Activated CD8-positive, alpha-beta T cell treated with anti-CD3 and anti-CD28 coated beads, Interleukin-2, amount 10 ng/mL, durations not matched to agents 7 days and 5 days (primary cell): ENCODE measurements at places on chromosomes 2 and 18. TPM values are rescaled to one million over a fixed set of nuclear protein-coding genes. Genes with fewer than 3 reads are reported as not detected.

DNA sequence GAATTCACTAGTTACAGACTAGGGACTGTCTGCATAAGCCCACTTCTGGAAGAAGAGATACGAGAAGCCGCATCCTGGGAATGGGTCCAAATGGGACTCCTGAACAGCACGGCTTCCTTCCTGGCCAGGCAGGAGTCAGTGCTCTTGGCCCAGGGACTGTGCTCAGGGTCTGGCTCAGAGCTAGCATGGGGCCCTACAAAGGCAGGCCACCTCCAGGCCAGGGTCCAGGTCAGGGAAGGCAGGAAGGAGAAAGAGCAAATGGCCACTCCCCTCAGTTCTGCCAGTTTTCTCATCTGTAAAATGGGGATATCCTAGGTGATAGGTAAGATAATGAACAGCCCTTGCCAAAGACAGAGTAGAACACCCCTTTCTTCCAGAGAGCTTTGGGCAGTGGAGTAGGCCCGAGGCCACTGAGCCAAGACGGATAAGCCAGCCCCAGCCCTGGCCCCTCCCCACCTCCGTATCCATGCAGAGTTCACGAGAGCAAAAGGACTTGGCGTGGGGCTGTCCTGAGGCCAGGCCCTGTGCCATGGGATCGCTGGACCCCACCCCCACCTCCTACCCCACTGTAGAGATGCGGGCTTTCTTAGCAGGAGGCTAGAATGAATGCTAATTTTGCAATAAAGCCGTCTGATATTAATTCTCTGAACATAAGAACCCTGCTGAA, 190.1 kb downstream of the MGAT5 start:
- H3K4me1 ChIP-seq = no peaks in the 10 kb centered on the region
- H3K27ac ChIP-seq = no peak overlapping the region
- DNase-seq = no peak
- no peaks in the 10 kb centered on the region for H3K27me3 ChIP-seq
- H3K36me3 ChIP-seq = no peaks in the 10 kb centered on the region

CCDC68 gene
- total RNA-seq = not detected

ICA1L gene
- total RNA-seq = 5.1 TPM

DNA sequence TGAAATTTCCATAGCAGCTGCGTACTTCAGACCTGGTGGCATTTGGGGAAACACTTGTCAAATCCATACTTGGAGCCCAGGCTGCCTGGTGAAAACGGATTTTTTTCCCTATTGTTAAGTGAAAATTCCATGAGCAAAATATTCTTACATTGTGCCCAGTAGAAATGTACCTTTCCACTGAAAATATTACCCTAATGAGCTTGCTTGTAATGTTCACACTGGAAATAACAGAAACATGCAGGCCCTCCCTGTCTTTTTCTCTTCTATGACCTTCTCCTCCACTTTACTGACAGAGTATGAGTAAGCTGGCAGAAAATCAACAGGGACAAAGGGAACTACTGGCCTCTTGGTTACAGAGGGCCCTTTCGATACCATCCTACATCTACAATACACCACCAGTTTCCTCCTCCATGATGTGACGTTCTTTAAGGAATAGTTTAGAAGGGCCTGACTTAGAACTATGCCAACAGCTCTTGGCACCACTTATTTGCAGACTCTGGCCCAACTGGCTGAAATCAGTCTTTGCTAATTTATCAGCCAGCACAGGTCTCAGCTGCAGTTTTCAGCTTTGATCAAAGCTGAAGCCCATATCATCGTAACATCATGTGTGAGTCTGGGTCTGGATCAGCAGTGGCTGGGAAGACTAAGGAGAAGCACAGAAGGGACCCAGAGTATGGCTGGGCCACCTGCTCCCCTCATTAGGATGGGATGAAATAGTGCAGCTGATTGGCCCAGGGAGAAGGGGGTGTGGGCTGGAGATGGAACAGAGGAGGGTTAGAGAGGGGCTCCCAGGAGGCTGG, 272.2 kb upstream of the ID2 start:
- H3K36me3 ChIP-seq = peaks cover 2% of the 10 kb centered on the region
- H3K27ac ChIP-seq = peak overlapping the region; percentile 69
- H3K4me3 ChIP-seq = no peak overlapping the region
- H3K4me1 ChIP-seq = peaks cover 16% of the 10 kb centered on the region
- no peaks in the 10 kb centered on the region for H3K27me3 ChIP-seq

GRCh38 chr2:8380026-8380425, 301.8 kb upstream of the ID2 start:
- no peak overlapping the region for H3K27ac ChIP-seq
- peaks cover 2% of the 10 kb centered on the region for H3K27me3 ChIP-seq
- peaks cover 2% of the 10 kb centered on the region for H3K36me3 ChIP-seq
- H3K4me1 ChIP-seq = peaks cover 37% of the 10 kb centered on the region

GRCh38 chr2:29557268-29557667, 364.1 kb downstream of the ALK start:
- DNase-seq = no peak
- H3K4me1 ChIP-seq = no peaks in the 10 kb centered on the region
- H3K4me3 ChIP-seq = no peak overlapping the region
- H3K27ac ChIP-seq = no peak overlapping the region
- peaks cover 11% of the 10 kb centered on the region for H3K27me3 ChIP-seq

COL4A3 gene
- total RNA-seq = not detected

- H3K36me3 ChIP-seq = peaks cover 47% of the 10 kb centered on the region
- peaks cover 47% of the 10 kb centered on the region for H3K4me1 ChIP-seq
- H3K27me3 ChIP-seq = peaks cover 3% of the 10 kb centered on the region
- H3K27ac ChIP-seq = no peak overlapping the region
Measured at GRCh38 chr2:213020268-213020667, 131.1 kb downstream of the IKZF2 start.

DNA sequence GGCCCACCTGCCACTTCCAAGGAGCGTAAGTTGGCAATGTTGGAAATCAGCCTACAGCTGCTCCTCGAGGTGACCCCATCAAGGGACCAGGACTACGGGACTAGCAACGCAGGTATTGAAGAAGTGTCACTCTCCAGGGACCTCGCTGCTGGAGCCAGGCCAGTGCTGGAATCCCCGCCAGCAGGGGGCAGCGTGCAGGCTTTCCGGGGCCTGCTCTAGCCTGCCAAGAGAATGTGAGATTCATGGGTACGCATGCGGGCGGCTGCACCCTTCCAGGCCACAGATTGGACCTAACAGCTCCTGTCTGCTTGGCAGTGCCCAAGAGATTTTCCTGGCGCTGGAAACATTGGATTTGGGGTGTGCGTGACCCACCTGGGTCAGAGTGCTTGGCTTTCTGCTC, 182.8 kb upstream of the RAB12 start:
- H3K4me1 ChIP-seq = no peaks in the 10 kb centered on the region
- DNase-seq = peak; percentile 23

DNA sequence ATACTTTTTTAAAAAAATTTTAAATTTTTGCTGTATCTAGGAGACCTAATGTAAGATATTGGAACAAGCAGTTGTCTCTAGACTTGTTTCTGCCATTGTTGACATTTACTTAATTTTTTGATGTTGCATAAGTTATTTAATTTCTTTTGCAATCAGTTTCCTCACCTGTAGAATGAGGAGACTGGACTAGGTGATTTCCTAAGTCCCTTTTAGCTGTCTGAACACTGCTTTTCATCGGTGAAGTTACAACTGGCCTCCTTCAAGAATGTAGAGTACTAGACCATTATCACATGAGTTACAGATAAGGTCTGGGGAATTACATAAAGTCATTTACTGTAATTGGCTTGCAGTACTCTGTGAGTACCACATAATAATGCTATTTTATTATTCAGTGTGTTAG, 147.6 kb downstream of the LTBP1 start:
- H3K27ac ChIP-seq = no peak overlapping the region
- no peak overlapping the region for H3K4me3 ChIP-seq
- H3K36me3 ChIP-seq = no peaks in the 10 kb centered on the region
- DNase-seq = no peak
- H3K27me3 ChIP-seq = peaks cover 8% of the 10 kb centered on the region

DNA sequence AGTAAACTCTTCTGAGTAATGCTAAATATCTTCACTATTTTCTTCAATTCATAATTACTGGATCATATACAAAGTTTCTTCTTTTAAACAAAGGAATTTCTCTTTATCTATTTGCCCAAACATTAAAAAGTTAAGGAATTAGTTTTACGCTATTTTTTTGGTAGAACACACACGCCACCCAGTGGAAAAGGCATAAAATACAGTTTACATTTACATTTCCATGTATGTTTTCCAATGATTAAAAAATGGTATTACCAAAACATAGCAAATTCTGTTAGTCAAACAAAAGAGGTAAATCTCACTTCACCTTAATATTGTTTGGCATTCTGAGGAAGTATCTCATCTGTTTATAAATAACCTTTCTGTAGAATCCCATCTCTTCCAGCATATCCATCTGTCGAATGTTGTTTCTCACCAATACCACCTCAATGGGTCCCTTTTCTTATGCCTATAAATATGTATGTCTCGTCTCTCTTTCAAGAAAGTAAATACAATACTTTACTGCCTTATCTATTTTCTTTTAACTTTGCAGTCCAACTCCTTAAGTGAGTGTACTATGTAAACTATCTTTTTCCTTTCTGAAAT, 7.2 kb downstream of the BOLL start:
- peaks cover 2% of the 10 kb centered on the region for H3K4me1 ChIP-seq
- no peaks in the 10 kb centered on the region for H3K36me3 ChIP-seq
- H3K27me3 ChIP-seq = peaks cover 20% of the 10 kb centered on the region
- DNase-seq = peak; percentile 39
- no peak overlapping the region for H3K27ac ChIP-seq
- no peak overlapping the region for H3K4me3 ChIP-seq

UGT1A4 gene
- total RNA-seq = not detected
